ENCODE measurements at places on chromosomes 7 and 10.

- DNase-seq = peak; percentile 47
Observed at GRCh38 chr10:113854013-113854760, at the start of the genes DCLRE1A and NHLRC2. Gene DCLRE1A (minus strand): TSS chr10:113854082. CDS start chr10:113853182, 900 bp downstream. Gene NHLRC2 (plus strand): TSS chr10:113854661. CDS start chr10:113854873, 212 bp downstream.

DNA sequence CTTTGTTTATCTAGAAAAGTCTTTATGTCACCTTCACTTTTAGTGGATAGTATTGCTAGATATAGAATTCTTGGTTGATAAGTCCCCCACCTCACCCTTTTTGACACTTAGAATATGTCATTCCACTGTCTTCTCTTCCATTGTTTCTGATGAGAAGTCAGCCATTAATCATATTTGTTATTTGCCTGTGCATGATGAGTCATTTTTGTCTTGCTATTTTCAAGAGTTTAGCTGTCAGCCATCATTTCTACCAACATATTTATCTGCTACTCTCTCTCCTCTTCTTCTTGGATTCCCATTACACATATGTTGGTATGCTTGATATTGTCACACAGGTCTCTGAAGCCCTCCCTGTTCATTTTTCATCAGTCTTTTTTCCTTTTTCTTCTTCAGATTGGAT is 160.8 kb upstream of the TCF7L2 start:
- no peak for DNase-seq

DNA sequence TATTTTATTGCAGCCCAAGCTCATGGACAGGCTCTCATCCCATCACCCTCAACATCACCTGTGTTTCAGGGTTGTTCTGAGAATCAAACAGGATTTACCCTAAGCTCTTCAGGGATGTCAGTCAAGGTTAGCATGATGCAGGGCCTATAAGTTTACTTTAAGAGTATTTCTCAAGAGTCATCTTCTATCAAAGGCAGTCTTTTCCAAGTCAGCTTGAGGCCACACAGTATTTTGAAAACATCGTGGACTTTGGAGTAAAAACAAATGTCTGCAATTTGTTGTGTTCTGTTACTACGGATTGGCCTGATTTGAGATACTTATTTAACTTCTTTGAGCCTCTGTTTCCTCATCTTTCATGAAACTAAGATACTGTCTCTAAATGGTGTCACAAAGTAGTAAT is 42.0 kb upstream of the NRP1 start:
- DNase-seq = no peak

DNA sequence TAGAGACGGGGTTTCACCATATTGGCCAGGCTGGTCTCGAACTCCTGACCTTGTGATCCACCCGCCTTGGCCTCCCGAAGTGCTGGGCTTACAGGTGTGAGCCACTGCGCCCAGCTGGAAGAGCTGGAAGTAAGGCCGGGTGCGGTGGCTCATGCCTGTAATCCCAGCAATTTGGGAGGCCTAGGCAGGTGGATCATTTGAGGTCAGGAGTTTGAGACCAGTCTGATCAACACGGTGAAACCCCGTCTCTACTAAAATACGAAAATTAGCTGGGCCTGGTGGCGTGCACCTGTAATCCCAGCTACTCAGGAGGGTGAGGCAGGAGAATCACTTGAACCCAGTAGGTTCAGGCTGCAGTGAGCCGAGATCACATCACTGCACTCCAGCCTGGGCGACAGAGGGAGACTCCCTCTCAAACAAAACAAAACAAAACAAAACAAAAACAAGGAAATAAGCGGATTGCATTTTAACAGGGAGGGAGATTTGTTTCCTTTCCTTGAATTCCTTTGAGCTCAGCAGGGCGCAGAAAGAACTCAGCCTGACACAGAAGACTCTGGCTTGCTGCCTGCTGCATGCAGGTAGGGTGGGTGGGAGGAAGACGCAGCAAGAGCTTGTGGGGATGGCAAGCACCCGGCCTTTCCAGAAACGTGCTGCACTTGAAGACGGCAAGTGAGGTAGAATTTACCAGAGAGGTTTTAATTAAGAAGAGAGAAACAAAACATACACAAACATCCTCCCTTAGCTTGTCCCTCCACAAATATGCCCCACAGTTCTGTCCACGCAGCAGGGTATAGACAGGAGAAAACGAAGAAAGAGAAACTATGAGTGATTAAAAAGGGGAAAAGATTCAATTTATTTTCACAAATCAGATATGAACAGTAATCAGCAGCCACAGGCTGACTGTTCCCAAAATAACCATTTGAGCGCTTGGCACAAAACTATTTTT is 148.0 kb downstream of the RNF216 start:
- DNase-seq = no peak

DNA sequence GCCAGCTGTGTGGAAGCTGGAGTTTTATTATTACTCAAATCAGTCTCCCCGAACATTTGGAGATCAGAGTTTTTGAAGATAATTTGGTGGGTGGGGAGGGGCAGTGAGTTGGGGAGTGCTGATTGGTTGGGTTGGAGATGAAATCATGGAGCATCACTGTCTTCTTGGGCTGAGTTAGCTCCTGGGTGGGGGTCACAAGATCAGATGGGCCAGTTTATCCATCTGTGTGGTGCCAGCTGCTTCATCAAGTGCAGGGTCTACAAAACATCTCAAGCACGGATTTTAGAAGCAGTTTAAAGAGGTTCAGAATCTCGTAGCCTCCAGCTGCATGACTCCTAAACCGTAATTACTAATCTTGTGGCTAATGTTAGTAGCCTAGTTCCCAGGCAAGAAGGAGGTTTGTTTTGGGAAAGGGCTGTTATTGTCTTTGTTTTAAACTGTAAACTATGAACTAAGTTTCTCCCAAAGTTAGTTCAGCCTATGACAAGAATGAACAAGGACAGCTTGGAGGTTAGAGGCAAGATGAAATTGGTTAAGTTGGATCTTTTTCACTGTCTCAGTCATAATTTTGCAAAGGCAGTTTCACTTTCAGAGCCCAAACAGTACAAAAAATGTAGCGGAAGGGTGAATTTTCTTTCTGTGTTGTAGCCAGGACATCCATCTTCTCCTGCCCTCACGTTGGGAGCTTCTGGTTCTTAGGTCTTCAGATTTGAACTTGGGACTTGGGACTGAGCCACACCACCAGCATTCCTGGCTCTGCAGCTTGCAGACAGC is 43.1 kb downstream of the KLF6 start:
- no peak for DNase-seq

GRCh38 chr7:92631067-92631849 is 41.1 kb upstream of the FAM133B start:
- DNase-seq = no peak

DNA sequence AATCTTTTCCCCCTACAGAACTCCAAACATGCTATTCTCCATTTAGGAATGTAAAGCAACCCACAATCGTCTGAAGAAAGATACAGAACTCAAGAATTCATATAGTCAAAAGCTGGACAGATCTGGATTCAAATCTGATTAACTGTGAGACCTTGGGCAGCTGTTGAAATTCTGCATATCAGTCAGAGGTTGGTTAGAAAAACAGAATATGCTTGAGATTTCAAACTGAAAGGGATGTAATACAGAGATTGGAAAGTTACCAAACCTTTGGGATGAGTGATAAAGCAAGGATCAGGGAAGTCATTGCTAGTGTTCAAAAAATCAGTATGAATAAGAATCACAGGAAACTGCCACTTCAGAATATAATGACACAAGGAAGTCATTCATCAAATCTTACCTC is 406.6 kb downstream of the HTR7 start:
- DNase-seq = no peak

DNA sequence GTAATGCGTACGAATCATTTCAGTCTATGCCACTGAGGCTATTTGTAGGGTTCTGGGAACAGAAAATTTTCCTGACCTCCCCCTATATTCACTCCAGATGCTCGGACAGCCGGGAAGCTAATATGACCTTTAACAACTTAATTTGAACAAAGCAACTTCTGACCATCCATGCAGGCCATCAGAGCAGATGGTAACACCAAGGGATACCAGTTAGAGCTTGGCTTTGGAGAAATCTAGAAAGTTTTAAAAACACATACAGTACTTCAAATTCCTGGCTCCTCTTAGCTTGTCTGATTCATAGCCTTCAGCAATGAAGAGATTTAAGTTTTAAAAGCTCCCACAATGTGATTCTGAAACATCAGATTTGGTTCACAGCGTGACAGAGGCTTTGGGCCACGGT is 257.3 kb downstream of the GPAM start:
- DNase-seq = no peak

DNA sequence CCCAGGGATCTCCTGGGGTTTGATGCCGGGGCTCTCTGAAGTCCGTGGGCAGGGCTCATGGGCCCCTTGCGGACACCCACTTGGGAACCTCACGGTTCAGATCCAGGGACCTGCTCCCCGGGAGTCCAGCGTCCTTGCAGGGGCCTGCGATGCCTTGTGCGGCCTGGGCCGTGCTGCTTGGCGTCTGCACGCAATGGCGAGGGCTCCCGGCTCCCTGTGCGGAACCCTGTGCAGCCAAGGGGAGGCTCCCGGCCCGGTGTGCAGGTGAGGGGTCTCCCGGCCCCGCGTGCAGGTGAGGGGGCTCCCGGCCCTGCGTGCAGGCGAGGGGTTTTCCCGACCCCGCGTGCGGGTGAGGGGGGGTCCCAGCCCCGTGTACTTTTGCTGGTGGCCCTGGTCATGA is 146.7 kb downstream of the DNAJB6 start:
- DNase-seq = no peak

DNA sequence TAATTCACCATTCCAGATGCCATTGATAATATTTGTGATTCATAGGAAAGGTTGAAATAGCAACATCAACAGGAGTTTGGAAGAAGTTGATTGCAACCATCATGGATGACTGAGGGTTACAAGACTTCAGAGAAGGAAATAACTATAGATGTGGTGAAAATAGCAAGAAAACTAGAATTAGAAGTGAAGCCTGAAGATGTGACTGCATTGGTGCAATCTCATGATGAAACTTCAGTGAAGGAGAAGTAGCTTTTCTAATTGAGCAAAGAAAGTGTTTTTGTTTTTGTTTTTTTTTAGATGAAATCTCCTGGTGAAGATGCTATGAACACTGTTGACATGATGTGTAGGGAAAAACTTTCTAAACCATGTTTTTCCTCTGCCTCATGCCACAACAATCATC is 18.7 kb upstream of the CD36 start:
- no peak for DNase-seq

DNA sequence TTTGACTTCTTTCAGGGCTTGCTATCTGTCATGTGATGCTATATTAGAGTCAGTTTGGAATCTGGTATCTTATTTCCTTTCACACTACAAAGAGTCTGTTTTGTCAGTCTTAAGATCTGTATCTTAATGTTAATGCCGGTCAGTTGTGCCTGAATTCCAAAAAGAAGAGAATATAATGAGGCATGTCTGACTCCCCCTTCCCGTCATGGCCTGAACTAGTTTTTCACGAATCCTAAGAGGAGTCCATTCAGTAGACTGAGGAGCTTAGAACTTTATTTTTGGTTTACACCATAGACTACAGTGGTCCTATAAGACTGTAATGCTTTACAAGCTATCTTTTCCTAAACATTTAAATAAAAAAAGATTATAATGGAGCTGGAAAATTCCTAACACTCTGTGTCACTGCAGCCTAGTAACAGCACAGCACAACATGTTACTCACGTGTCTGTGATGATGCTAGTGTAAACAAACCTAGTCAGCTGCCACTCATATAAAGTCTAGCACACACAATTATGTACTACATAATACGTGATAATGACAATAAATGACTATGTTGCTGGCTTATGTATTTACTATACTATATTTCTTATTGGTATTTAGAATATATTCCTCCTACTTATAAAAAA is 50.6 kb downstream of the VPS41 start:
- DNase-seq = no peak

- no peak for DNase-seq
Observed at GRCh38 chr10:129046065-129046681, 420.9 kb upstream of the MGMT start.

- no peak for DNase-seq
Observed at GRCh38 chr7:17640730-17641377, 299.4 kb downstream of the SNX13 start.

DNA sequence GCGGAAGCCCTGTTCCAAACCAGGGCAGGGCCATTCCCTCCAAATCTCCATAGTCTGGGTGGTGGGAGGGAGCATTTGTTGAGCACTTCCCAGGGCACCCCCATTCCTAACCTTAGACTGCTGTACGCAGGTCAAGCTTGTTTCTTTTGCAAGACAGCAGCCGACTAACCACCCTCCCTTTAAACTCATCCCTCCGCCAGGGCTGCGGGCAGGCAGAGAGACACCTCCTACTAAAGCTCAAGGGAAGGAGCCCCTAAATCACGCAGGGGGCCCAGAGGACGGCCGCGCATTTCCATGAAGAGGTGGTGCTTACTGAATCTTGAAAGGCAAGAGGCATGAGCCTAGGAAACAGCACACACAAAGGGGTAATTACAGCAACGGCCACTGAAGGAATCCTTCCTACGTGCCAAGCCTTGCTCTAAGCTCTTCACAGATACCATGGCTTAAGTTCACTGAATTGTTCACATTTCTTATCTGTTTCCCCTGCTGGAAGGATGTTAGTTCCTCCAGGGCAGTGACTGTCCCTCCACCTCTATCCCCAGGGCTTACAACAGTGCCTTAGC is 90.0 kb downstream of the PROSER2 start:
- DNase-seq = no peak

Measured in activated CD8-positive, alpha-beta memory T cell treated with anti-CD3 and anti-CD28 coated beads for 1 hour (primary cell).